NCI-H2171 (cell line): ENCODE measurements at places on chromosomes 2 and 18.
A peak's percentile ranks its signal among the peaks of the same experiment; 100 is the strongest.

GRCh38 chr2:64456293-64456692, 2.3 kb downstream of the LGALSL start:
- no peak for DNase-seq

DNA sequence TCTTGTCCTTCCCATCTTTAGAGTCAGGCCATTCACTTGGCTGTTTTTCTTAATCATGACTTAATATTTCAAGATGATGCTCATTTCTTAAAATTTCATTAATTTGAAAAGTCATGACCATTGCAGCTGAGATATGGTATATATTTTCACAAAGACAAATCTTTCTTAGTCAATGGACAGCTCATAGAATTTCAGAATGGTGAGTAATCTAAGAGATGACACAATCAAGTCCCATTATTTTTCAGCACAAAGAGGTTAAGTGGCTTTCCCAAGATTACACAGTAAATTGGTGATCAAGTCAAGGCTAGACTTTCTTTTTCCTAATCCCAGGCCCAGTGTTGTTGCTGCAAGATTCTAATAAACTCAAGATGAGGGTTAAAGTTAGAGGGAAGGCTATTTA, 34.4 kb upstream of the NT5C1B start:
- no peak for DNase-seq

DNA sequence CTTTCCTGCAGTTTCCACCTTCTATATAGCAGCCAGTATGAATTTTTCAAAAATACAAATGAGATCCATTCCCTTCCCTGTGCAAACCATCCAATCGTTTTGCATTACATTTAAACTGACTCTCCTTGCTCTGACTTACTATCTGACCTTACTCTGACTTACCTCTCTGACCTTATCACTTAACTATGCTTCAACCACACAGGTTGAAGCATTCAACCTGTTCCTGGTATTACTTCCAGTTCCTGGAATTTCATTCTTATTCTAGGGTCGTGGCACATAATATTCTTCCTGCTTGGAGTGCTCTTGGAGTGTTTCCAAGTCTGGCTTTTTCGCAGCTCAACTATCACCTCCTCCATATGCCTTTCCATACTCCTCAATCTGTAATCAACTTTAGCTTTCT, 850.6 kb upstream of the CHAC2 start:
- DNase-seq, result peak; percentile 19

GRCh38 chr2:45962177-45962921, 310.9 kb downstream of the PRKCE start:
- DNase-seq, result no peak

DNA sequence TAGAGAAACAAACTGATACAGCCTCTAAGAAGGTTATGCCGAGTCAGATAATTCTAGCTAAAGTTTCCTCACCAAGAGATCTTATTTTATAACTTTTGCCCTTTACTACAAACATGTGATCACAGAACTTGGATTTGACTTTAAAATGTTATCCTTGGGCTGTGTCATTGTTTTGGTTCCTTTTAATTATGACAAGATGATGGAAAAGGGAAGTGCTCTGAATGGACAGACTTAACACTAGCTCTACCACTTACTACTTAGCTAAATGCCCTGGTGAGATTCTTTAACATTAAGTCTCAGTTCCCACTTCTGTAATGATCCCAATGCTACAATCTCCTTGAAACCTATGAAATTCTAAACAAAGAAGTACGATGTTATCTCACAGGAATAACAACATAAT, 69.9 kb downstream of the RTTN start:
- no peak for DNase-seq

DNA sequence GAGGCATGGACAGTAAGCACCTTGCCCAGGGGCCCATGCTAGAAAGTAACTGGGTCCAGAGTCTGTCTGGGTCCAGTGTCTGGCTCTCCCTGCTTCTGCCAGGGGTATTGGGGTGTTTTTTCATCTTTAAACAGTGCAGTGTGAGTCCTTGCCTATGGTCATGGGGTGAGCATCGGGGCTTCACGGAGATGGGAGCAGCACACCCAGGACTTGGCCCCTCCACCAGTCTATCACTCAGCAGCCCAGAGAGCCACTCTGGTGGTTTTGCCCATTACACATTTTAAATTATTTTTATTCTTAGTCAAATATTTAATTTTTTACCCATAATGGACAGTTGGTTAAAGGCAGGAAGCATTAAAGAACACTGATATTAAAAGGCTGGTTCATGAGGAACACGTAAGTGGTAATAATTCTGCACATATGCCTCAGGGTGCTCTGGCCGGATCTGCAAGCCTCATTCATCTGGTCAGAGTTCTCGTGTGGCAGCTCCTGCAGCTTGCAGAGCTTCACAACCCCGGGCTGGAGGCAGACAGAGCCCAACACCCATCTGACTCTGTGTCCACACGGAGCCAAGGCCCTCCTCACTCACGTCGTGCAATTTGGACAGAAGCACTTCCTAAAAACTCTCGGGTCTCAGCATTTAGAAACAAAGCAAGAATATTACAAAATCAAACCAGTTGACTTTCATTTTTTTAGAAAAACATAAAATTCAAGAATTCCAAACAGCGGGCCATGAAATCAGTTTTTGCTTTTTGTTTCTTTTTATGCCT, 204.1 kb downstream of the CTIF start:
- no peak for DNase-seq

DNA sequence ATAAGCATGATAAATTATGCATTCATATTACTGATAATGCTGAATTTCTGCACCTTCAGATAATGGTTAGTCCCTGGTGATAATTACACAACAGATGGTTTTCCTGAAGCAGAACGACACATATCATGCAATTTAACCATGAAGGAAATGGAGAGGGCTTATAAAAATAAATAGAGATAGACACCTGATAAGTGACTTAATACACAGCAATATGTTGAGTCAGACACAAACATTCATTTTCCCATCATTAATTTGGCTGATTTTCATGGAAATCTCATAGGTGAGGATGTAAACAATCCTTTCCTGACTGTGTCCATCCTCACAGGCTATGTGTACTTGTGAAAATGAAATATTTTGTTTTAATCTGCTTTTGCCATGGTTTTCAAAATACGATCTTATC, 36.9 kb upstream of the DSEL start:
- DNase-seq, result peak; percentile 48

DNA sequence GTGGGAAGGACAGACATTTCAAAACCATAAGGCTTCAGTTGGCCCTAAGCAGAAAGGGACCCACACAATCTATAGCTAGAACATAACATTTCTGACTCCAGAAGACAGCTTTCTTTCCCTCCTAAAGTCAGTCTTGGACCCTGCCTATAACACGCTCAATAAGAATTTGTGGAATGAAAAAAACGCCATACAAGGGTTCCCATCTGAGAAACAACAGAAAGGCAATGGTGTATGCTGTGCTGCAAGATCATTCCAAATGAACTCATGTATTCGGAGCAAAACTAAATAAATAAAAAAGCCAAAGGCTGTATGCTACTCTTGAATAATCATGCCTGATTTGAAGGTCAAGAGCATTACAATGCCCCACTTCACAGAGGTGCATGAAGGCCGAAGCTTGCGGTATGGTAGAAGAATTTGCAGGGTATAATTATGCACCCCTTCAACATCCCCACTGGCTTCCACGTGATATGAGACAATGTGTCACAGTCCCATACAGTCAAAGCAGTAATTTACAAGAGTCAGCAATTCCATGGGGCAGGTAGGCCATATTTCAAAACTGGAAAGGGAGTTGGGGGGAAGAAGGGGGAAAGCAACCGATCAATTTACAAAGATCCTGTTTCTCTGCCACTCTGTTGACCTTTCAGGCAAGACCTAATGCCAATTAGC, 61.4 kb upstream of the SLC14A2 start:
- no peak for DNase-seq

GRCh38 chr2:74221604-74222299, 23.3 kb downstream of the MTHFD2 start:
- no peak for DNase-seq

GRCh38 chr18:49764032-49764431, 49.3 kb downstream of the ACAA2 start:
- DNase-seq, result no peak

GRCh38 chr2:186561467-186562208, 28.2 kb upstream of the ITGAV start:
- no peak for DNase-seq

- DNase-seq, result no peak
These were observed 92.6 kb downstream of the TTC32 start for GRCh38 chr2:19809206-19809605.

DNA sequence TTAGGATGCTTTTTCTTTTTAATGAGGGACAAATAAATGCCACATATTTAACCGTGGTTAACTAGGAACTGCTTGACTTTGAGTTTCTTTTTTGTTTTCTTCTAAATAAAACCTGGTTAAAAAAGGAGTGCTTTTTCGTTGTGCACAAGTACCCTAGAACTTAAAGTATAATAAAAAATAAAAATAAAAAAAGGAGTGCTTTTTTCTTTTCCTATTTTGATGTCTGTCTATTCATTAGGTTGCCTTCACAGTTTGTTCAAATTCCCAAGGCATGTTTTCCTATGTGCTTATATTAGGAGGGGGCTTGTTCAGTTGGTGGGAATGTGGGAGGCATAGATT, 4.4 kb downstream of the FOSL2 start:
- DNase-seq, result no peak

DNA sequence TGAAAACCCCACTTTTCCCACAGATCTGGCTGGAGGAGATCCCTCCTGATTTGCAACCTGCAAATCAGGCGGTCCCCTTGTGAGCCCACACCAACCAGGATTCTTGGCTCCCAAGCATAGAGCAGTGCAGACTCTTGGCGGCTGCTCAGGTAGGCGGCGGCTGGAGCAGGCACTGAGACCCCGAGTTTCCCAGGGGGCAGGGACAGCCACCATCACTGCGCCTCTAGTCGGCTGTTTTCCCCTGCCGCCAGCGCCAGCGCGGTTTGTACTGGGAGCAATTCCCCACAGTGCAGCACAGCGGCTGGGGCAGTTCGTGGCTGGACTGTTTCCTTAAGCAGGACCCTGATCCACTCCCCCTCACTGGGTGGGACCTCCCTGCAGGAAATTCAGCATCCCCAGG, 323.3 kb downstream of the TRIB2 start:
- no peak for DNase-seq

DNA sequence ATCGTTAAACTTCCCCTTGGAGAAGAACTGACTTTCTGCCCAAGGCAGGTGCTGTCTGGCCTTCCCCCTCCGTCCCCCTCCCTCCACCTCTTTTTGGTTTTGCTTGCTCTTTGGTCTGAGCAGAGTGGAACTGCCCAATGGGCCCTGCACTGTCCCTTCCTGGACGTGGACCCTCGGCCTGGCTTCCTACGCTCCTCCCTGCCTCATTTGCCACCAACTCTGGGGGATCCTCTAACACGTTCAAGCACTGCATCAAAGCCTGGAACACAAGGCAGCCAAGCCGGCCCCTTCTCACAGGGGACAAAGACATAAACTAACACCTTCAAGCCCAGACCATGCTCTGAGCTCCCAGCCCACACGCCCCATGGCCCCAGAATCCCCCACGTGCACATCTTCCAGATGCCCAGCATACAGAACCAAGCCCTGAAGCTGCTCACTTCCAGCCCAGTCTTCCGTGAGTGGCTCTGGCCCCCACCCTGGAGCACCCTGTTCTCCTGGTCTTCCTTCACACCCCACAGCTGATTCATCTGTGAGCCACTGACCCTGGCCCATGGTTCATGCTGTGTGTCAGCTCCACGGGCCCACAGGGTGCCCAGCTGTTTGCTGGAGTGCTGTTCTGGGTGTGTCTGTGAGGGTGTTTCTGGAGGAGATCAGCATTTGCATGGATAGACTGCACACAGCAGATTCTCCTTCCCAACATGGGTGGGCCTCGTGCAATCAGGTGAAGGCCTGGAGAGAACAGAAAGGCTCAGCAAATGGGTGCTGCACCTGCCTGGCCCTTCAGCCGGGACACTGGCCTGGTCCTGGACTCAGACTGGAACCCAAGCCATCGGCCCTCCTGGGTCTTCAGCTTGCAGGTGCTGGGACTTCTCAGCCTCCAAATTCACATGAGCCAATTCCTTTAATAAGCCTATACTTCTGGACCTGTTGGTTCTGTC, 247.1 kb upstream of the SALL3 start:
- DNase-seq, result no peak

DNA sequence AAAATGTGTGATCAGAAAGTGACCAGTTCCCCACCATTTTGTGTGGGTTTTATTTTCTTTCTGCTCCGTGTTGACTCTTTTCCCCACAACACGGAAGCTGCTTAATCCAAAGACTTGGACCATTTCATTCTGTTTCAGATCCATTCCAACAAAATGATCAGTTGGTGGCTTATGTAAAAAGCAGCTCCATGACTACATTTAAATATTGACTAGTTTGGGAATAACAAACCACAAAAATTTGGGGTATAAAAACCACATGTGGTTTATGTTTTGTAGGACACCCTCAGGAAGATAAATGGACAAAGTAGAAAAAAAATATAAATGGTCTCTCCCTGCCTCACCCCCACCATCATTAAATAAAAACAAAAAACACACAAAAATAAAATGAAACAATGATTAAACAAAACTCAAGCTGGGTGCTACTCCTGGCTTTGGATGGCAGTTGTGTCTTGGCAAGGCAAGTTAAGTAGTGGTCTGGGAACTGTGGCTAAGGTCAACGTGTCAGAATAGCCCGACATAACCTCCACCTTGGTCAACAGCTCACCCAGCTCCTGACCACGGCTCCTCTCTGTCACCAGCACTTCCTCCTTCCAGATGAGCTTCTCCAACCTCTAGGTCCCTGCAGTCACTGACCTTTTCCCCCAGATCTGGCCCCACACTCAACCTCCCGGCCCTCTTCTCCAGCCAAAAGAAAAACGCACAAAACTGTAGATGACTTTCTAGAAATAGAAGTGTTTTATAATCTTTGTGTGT, 12.8 kb upstream of the WIPF1 start:
- no peak for DNase-seq

DNA sequence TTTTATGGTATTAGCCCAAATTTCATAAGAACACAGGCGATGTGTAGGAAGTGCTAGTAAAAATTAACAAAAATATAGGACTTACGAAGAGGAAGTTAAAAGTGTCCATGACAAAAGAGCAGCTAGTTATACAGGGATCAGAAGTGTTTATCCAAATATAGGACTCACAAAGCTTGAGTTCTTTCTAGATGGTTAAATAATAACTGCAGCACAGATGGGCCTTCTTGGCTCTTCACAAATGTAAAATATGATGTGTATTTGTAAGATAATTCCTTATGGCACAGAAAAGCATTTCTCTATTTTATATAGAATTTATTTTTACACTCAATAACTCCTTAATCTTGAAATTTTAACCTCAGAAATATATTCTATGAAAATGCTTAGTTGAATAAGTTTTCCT, 100.9 kb upstream of the SPHKAP start:
- DNase-seq, result no peak

- no peak for DNase-seq
These were observed 93.7 kb upstream of the DNMT3A start for GRCh38 chr2:25435421-25435820.

GRCh38 chr2:27019931-27020855, 12.6 kb upstream of the TMEM214 start:
- DNase-seq, result no peak

DNA sequence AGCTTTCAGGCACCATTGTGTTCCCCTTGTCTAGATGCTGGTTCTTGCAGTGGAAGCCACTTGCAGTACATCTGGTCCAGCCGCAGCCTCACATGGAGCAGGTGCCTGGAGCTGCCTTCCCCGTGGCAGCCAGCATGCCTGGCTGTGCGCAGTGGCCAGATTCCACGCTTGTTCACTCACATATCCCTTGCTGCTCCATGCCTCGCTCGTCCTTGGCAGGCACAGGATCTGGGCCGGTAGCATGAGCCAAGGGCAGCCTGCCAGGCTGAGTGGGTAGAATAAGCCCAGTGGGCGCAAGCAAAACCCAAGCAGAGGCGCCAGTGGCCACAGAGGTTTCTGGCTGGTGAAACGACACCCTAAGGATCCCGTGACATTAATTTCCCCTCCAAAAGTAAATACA, 20.6 kb downstream of the TMX3 start:
- no peak for DNase-seq
